ENCODE measurements at places on chromosomes 2 and 18.

- no peak for DNase-seq
Observed at GRCh38 chr2:201452922-201453643, 1.5 kb downstream of the STRADB start.

DNA sequence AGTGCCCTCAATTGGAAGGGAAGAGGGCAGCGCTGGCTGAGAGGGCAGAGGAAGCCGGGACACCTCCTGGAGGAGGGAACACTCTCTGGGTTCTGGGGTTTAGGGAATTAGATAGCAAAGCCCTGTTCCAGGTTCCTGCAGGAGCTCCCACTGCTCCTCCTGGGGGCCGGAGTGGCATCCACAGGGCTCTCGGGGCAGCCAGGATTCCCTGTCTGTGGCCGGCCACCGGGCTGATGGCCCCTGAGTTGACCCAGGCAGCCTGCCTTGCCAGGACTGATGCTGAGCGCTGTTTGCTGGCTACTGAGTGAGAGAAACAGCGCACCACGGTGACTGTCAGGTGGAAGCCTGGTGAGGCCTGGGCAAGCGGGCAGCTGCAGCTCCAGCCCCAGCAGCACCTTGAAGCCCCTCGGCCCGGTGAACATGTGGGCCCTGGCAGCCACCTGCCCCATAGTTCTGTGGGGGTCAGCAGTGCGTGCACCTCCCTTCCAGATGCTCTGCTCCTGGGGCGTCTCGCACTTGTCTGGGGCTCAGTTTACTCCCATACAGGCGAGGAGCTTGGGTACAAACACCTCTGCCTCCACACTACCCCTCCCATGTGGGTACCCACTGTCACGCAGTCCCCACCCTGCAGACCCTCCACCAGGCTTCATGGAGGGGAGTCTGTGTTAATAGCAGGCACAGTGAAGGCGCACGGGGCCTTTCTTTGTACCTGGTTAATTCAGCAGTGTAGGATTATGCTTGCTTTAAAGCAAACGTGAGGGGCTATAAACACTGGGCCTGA is 7.7 kb upstream of the ALLC start:
- no peak for DNase-seq

DNA sequence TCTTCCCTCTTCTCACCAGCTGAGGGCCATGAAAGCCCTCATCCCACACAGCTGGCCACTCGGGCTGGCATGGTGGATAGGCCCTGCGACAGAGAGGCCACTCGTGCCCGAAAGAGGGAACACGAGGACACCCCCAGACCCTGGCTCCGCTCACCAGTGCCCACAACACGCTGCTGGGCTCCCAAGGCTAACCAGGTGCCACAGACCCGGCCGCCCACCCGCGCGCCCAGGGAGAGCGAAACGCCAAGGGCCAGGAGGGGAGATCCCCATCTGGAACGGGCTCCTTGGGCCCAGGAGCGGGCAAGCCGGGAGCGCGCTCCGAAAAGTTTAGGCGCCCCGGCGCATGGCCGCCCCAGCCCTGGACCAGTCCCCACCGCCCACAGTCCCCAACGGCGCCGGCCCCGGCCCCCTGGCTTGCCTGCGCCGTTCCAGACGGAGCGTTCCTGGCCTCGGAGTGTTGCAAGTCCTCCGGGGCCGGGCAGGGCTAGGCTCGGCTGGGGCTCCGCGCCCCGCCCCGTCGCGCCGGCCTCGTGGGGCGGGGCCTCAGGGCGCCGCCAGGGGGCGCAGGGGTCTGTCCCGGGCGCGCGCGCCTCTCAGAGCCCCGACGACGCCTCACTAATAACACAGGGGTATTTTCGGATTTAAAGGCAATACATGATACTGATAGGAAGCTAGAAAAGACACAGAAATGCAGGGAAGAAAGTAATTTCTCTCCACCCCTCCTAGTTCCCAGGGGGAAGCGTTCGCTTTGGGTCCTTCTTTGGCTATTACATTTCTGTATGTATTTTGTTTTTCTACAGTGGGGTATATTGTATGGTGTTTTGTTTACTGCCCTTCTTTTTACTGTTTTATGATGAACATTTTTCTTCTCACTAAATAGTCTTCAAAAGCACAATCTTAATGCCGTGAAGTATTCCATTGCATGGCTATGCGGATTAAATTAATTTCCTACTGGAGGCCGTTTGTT is at the start of gene TMBIM1:
Gene TMBIM1, minus strand, starts transcription at position 456 of the 967 bp plus-strand sequence. CDS start 10,362 bp downstream, outside the sequence.
- DNase-seq: peak; percentile 77

- DNase-seq: no peak
Observed at GRCh38 chr18:463403-463802, 37.1 kb downstream of the COLEC12 start.

DNA sequence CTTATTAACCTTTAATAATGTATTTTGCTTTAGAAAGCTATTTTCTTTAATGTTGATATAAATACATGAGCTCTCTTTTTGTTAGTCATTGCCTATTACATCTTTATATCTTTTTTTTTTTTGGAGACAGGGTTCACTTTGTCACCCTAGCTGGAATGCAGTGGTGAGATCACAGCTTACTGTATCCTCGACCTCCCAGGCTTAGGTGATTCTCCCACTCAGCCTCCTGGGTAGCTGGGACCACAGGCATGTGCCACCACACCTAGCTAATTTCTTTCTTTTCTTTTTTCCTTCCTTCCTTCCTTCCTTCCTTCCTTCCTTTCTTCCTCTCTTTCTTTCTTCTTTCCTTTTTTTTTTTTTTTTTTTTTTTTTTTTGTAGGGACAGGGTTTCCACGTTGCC is 15.4 kb downstream of the NAB1 start:
- no peak for DNase-seq

DNA sequence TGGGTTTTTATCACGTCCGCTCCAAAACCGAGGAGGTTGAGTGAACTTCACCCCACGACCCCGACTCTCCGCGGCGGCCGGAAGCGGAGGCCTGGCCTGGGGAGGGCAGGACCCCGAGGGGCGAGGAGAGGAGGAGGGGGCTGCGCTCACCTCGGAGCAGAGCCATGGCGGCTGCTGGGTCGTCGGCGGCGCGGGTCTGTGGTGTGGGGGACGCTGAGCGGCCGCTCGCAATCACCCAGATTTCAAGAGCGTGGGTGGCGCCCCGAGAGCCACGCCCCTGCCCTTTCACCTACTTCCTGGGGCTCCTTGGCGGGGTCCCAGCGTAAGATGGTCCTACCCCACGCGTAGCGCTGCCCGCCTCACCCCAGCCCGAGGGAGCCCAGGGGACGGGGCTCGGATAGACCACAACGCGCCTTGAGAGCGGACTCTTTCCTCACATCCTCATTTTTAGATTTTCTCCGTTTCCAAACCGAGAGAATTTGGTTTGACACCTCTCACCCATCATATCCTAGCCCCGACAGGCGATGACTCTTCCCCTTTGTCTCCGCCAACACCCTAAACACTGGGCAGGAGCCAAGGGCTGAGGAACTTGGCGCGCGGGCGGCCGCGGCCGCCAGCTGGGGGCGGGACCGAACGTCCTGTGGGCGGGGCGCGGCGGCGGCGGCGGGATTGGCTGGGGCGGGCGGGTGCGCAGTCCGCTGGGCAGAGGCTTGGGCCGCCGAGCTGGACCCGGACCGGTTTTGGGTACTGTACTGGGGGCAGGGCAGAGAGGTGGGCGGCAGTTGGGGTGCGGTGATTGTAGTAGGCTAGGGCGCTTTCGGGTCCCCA is at the start of gene ACAA2:
Gene ACAA2, minus strand, starts transcription at position 215 of the 828 bp plus-strand sequence. Its CDS starts 49 bp downstream, at position 166.
- peak; percentile 88 for DNase-seq

DNA sequence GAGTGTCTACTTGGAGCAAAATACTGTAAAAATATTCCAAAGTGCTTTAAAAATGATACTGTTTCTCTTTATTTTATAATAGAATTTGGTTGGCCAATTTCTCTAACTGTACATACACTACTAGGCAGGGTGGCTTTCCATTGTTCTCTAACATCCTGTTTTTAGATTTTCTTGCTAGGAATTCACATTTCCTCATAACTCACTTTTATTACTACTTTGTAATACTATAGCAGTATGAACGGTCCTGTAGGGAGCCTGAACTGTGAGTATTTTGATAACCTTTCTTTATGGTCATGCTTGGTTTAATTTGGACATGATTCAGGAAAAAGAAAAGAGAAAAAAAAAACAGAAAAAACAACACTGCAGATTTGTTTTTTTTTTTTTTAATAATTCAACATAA is 37.8 kb downstream of the GCG start:
- DNase-seq: no peak

GRCh38 chr2:125169022-125169763 is 1144.1 kb downstream of the CNTNAP5 start:
- no peak for DNase-seq

DNA sequence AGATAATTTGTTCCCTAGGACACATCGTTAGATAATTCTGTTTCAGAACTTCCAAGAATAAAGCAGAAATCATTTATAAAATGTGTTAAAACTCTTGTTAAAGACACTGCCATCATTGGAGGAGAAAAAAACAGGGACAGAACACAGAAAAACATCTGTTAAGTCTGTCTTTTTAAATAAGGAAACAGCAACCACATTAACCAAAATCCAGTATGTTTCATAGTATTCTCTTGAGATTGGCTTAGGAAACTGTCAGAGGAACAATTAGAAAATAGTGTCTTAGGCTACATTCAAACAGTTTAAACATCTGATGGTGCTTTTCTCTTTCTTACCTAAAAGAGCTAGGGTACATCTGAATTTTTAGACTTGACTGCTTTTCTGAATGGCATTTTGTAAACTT is 81.6 kb downstream of the PMS1 start:
- no peak for DNase-seq

DNA sequence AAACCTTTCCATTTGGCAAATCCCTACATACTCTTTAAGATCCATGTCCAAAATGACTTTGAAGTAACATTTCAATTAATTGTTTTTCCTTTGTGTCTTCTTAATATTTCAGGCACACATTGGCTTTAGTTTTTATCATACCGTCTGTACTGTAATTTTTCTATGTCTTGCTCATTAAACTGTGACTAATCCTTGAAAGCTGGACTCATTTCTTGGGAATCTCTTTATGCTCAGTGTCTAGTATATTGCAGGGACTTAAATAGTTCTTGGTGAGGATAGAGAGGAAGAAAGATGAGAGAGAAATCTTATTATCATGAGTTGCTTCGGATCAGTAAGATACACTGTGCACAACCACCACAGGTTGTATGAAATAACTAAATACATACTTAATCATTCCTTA is 448.3 kb upstream of the ST6GAL2 start:
- DNase-seq: no peak

GRCh38 chr2:162126111-162126519 is 25.9 kb downstream of the GCG start:
- no peak for DNase-seq

GRCh38 chr2:215754546-215754945 is 258.8 kb downstream of the MREG start:
- DNase-seq: no peak

DNA sequence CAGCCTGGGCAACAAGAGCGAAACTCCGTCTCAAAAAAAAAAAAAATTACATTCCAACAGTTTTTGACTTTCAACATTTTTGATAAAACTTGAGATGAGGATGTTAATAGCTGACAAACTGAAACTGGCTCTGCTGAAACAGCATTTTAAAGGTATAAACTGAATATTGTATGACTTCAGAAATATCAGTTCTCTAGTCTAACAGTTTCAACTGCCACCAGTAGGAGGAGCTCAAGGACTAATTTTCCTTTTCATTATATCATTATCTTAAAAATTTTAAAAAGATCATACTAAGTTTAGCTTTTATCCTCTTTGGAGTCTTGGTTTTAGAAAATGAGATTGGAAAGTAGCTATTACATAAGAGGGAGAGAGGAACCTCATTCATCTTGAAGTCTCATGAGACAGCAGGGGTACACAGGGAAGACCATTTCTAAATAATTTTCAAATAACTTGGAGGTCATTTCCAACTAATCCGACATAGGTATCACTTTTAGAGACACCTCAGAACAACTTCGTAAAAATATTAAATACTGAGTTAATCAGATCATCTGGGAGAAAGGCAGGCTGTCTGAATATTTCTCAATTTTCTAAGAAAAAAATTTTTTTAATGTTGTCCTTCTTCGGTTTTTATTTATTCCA is 37.6 kb upstream of the MCM6 start:
- peak; percentile 47 for DNase-seq

DNA sequence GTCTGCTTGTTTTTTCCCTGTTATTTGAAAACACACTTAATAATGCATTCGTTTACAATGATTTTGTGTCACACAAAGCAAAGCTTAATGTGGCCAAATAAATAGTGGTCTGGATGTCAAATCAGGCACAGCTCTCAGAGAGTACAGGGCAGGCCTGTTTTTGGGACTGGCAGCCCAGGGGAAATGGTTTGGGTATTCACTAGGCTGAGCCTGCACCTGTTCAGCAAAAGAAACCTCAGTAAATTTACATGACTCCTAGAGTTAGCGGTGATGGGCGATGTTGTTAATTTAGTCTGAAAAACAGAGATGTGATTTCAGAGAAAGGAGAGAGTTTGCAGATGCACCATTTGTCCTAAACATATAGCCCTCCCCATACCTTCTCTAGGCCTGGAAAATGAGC is 197.1 kb downstream of the ALK start:
- no peak for DNase-seq

- DNase-seq: peak; percentile 38
Observed at GRCh38 chr2:168758970-168759820, 43.2 kb upstream of the NOSTRIN start.
